ENCODE measurements at places on chromosomes 12 and 14.
A peak's percentile ranks its signal among the peaks of the same experiment; 100 is the strongest.

DNA sequence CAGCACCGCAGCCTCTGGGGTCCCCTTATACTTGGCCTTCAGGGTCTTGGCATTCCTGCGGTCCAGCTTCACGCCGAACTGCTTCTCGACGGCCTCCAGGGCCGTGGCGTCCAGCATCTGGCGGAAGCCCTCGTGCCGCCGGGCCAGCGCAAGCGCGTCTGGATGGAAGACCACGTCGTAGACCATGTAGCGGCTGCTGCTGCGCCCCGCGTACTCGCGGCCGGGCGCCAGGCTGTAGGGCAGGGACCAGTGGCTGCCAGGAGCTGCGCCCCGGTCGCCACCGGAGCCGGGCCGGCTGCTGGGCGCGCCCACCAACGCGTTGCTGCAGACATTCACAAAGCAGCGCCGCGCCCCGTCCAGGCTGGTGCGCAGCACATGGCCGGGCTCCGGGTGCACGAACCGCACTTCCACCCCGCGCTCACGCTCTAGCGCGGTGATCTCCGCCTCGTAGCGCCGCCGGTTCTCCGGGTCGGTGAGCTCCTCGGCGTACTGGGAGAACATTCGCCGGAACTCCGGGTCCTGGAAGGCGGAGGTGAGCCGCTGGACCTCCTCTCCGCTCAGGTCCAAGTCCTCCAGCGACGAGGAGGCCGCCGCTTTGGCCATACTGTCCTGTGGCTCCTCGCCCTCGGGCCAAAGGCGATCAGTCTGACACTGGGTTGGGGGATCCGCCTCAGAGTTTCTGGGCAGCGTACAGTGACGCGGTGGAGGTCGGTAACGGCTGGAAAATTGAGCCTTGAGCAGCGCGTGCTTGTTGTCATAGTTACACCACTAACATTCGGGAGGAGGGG lies at the start of gene DNAAF2:
Gene DNAAF2, minus strand, starts transcription at position 698 of the 788 bp plus-strand sequence. Its CDS starts 95 bp downstream, at position 603.
- peak; percentile 36 for DNase-seq

- no peak for DNase-seq
Measured at GRCh38 chr12:131245564-131246355, 292.1 kb downstream of the ADGRD1 start.

- DNase-seq = no peak
Measured at GRCh38 chr12:56053407-56053893, 11.7 kb downstream of the RPS26 start.

DNA sequence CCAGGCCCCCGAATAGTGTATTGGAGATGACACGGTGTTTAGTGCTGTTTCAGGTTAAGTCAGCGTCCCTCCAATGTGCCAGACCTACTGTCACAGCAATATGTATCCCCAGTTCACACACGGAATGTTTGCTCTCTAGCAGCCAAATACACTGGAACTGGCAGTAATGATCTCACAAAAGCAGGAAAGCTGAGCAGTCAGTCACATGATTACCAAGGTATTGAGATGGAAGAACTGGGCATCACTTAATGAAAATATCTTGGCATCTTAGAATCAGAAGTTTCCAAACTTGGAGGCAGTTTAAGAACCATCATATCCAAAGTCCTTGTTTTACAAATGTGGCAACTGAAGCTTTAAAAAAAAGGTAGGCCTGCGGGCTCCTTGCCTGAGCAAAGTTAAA lies 23.3 kb downstream of the NINJ2 start:
- no peak for DNase-seq

GRCh38 chr12:39646963-39647362 lies 27.4 kb upstream of the ABCD2 start:
- DNase-seq = no peak

DNA sequence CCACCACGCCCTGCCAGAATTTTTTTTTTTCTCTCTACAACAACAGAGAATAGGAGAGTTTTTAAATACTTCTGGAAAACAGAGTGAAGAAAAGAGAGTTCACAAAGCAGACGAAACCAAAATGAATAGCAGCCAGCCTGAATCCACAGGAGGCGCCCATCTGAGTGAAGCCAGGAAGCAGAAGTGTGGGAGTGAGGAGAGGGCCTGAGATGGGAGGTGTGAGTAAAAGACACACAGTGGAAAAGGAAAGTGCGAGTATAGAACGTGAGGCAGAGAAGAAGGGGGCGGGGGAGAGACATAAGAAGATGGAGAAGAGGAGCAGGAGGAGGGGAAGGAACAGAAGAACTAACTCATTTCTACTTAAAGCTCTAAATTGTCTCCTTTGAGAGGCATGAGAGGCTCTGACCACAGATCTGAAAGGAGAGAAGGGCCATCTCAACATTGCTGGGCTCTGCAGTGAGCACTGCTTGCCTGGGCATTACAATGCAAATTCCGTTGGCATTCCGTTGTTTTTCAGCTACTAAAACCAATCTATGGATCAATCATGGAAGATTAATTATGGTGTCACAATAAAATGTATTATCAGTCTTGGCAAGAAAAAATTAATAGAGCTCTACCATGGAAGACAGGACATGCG lies 140.1 kb upstream of the CPSF6 start:
- no peak for DNase-seq

- no peak for DNase-seq
Measured at GRCh38 chr12:107122452-107122958, 29.2 kb upstream of the CRY1 start.

- no peak for DNase-seq
Measured at GRCh38 chr14:104634138-104634760, 29.7 kb upstream of the TMEM179 start.

- DNase-seq = no peak
Measured at GRCh38 chr12:41799671-41800070, 345.0 kb downstream of the GXYLT1 start.

DNA sequence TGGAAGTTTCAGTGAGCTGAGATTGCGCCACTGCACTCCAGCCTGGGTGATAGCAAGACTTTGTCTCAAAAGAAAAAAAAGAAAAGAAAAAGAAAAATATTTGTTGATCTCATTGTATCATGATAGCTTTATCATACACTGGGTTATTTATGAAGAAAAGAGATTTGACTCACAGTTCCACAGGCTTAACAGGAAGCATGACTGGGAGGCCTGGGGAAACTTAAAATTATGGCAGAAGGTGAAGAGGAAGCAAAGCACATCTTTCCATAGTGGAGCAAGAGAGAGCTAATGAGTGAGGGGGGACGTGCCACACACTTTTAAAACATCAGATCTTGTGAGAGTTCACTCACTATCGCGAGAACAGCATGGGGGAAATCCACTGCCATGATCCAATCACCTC lies 72.7 kb upstream of the FUT8 start:
- no peak for DNase-seq

DNA sequence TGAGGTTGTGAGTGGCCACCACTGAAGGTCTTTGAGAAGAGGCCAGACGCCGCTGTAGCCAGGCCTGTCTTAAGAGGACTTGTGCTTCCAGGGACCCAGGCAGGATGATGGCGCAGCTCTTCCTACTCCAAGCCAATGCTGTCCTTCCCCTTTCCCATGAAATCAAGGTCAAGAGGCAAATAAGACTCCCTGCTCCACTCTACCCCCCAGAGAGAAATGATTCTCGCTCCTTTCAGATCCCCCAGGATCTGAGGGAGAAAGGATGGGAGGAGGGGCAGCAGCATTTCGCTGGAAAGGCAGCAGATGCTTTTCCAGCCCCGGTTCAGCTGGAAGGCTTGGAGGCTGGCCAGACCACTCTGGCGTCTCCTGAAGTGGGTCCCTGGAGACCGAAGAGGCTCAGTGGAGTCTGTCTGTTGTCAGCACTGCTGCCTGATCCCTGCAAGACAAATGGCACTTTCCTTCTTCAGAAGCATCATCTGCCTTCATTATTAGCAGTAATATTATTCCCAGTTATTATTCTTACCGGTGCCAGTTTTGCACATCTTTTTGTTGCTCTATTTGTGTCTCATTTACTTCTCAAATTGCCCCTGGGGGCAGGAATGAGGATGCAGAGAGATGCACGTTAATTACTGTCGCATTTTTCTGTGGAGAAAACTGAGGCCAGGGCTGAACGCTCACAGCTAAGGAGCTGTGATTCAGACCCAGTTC lies 51.4 kb downstream of the C14orf132 start:
- DNase-seq = peak; percentile 17

DNA sequence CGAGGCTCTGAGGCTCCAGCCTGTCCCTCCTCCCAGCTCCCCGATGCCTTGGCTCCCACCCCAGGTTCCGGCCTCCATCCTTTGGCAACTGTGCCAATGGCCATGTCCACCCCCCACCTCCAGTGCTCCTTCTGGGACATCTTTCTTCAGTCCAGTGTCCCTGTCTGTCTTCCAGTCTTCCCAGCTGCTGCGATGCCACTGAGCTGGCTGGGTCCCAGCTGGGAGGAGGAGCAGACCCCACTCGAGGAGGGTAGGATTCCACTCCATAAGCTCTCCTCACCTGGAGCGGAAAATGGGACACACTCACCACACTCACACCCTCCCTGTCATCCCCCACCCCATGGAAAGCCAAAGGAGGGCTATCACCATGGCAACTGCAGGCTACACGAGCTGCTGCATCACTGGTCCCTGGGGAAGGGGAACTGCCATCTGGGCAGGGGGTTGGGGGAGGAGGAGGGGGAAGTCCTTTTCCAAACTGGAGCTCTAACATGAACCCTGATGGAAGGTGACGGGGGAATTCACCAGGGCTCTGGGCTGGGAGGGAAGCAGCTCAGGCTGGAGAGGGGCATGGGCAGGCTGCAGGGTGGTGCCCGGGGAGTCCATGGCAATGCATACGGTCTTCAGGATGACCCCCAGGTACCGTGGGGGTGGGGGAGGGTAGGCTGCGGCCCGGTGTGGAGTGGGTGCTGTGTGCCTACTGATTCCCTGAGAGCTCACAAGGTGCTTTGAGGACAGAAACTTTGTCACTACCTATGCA lies 94.3 kb downstream of the LRRC74A start:
- no peak for DNase-seq

GRCh38 chr12:77273898-77274297 lies 208.5 kb upstream of the E2F7 start:
- DNase-seq = no peak

DNA sequence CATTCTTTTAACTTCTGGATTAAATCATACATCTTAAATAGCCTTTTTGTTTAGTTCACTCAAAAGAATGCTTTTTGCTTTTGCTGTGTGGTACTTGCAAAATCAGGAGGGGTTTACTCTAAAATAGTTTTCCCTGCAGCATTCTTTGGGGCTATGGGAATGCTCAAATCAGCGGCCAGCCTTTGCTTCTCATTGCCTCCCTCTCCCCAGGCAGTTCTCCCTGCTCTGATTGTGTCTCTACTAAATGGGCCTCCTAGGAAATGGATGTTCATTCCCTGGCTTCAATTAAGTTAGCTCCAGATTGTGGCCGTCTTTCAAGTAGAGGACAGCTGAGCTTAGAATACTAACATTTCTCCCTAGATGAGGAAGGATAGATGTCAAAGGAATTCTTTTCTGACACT lies 4.4 kb downstream of the TULP3 start:
- no peak for DNase-seq

GRCh38 chr12:47885012-47885501 lies 19.7 kb downstream of the VDR start:
- no peak for DNase-seq

- DNase-seq = no peak
Measured at GRCh38 chr14:33551963-33552362, 398.9 kb downstream of the EGLN3 start.

- no peak for DNase-seq
Measured at GRCh38 chr12:52178984-52179383, 12.8 kb downstream of the KRT80 start.

DNA sequence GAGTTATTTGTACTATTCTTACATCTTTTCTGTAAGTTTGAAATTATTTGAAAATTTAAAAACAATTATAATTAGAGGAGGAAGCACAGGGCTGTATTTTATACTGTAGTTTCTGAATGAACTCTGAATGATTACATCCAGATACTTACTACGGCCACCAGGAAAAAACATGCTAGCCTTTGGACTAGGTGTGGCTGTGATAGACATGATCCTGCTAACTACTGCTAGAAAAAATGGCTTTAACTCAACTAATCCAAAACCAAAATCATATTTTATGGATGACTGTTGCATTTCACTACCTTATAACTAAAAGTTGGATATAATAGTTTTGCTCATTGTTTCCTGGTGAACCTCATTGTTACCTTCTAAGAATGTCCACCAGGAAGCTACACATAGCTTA lies 15.1 kb upstream of the SLC25A3 start:
- no peak for DNase-seq

GRCh38 chr14:73312687-73313086 lies 75.4 kb downstream of the PAPLN start:
- no peak for DNase-seq

DNA sequence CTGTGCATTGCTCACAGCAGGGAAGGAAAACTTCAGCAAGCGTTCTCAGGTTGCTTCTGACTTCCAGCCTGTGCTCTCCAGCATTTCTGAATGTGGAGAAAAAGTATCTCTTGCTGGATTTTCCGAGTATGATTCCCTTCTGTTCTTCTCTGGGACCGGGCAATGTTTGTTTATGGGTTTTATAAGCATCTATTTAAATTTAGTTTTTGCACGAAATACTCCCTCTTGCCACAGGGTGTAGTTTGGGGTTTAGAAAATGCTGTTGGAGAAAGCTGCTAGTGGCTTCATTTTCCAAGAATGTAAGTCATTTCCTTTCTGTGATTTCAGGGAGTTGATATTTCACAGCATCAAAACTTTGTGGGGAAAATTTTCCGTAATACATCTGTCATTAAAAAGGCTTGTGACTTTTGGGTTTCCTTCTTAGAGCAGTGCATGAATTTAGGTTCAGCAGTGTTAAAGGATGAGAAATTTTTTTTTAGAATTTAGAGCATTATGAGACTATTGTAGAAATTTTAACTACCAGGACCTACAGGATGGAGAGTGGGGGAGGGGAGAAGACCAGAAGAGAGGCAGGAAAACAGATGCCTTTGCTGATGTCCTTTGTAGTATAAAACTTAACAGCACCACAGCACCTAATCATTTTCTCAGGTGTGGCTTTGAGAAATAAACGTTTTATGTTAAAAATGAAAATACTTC lies 1.5 kb downstream of the FRMD6 start:
- no peak for DNase-seq

DNA sequence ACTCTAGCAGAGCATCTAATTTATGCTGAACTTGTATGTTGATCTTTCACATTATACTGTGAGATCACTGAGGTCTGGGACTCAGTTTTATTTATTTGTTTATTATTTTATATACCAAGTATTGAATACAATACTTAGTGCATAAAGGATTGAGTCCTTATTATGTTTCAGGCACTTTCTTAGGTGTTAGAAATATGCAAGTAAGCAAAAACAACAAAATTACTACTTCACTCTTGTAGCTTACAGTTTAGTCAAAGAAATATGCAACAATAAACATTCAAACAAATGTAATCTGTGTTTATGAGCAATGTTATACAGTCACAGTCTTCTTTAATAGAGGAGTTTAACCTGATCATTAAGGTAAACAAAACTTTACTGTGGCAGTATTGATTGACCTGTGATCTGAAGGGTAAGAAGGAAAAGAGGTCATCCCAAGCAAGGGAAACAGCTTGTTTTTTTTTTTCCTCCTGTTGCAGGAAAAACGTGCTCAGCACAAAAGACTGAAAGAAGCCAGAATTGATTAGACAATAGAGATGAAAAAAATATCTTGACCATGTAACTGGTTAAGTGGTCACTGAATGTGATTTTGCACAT lies 990.7 kb downstream of the TRHDE start:
- no peak for DNase-seq
